ENCODE measurements at places on chromosomes 3 and 15.
A peak's percentile ranks its signal among the peaks of the same experiment; 100 is the strongest.

DNA sequence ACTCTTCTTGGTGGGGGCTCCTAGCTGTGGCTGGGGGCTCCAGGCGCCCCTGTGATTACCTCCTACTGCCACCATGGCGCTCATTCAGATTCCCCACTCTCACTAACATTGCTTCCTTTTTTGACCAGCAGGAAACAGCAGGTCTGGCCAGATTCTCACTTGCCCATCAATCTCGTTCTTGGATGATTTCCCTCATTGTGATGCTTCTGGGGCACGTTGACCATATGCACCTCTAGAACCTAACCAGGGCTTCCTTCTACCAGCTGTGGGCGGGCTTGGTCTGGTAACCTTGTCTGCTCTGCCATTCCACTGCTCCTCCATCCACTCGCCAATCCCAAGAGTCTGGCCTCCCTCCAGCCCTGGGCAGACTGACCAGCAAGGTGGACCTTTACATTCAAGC, 35.9 kb upstream of the PTPN23 start:
- DNase-seq = no peak

- no peak for DNase-seq
Observed at GRCh38 chr3:58434168-58434504, 504 bp upstream of the PDHB start.

GRCh38 chr15:91541286-91541685, 312.2 kb upstream of the SLCO3A1 start:
- no peak for DNase-seq

DNA sequence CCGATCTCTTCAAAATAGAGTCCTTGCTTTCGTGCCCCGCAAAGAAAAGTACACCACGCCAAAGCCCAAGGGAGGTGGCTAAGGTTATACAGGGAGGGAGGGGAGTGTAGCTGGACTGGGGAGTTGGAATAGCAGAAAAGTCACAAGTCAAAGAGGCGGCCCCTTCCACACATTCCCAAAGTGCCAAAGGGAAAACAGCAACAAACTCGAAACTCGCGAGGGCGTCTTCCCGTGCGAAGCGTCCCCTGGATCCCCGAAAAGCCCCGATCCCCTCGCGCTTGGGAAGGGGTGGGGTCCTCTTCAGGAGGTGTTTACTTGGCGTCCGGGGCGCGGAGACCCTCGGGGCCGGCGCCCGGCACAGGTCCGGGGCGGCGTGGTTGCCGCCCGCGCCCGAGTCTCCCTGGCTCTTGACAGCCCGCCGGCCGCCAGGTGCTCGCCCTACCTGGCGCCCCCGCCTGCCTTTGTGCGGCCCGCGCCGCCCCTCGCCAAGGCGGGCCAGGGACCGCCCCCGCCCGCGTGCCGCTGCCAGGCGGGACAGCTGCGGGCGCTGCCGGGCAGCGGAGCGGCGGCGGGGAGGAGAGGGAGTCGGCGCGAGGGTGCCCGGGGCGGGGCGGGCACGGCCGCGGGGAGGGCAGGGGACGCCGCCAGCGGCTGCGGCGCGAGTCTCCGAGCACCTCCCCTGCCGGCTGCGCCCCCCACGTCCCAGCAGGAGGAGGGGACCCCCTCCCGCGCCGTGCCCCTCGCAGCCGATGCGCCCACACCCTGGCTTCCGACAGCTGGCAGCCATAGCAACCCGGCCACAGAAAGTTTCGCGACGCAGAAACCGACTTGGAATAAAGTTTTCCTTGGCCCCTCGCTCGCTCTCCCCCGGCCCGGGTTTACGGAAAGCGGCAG, 966 bp downstream of the MYO1E start:
- DNase-seq = no peak

DNA sequence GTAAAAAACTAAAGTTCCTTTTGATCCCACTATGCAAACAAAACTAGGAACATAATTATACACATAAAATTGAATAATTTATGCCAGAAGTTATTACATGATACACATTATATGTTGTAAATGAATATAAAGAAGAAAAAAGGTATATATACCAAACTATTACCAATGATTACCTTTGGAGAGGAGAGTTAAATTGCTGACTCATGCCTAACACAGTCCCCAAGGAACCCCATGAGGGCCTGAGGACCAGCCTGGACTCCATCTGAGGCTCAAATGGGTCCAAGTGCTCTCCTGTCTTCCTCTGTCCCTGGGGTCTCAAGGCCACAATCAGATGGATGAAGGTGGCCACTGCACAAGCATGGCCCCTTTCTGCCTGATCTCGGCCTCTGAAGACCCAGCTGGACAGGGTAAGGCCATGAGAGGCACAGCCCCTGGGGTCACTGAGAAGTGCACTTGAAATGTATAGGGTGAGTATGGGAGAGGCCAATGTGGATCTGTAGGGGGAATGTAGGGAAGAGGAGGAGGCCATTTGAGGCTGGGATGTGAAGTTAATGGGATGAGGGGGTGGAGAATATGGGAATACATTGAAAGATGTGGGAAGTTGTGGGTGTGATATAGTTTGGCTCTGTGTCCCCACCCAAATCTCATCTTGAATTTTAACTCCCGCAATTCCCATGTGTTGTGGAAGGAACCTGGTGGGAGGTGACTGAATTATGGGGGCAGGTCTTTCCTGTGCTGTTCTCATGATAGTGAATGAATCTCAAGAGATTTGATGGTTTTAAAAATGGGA, 1.1 kb upstream of the IQCF1 start:
- DNase-seq = no peak

DNA sequence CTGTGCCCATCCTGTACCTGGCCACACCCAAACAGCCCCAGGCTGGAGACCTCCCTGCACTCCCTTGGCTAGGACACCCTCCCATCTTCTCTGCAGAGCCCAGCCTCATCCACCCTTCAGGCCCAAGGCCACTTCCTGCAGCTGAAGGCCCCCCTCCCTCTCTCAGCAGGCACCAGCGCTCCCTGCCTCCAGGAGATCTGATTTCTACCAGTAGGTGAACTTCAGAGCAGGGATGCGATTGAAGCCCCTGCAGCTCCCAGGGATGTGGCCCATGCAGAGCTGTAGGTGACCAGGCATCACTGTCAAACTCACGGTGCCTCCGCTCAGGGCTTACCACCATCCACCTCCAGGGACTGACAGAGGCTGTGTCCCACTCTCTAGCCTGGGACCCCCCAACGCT, 96.3 kb downstream of the NUP210 start:
- DNase-seq = no peak

DNA sequence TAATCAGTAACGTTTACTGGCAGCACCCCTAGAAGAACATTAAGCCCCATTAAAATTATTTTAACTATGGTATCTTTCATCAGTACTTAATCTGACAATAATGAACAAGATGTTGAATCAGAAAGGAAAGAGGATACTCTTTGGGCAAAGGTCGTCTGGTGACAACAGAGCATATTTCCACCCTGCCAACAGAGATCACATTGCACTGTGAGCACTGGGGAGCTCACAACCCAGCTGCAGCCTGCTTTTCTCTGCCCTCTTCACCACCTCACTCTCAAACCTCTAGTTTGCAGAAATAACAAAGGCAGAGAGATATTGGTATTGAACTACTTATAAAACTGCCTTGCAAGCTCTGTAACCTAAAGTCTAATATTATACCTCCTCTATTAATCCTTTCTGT, 130.0 kb downstream of the FBN1 start:
- no peak for DNase-seq

GRCh38 chr3:161043336-161044035, 61.7 kb downstream of the B3GALNT1 start:
- DNase-seq = no peak

DNA sequence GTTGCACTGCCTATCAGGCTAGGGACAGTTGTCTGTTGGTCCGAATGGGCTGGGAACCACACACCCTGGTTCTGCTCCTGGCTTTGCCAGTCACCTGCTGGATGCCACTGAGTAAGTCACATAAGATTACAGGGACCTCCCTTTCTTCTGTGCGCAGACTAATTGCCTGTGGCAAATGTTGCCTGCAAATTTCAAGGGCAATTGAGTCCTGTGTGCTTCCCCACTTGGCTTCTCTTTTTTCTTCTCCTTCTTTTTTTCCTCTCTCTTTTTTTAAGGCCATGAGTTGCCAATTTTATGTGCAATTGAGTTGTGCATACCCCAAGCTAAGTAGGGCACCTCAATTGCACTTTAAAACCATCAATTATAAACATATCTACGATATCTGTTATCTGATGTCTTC, 963.4 kb downstream of the MCTP2 start:
- no peak for DNase-seq

- DNase-seq = no peak
Observed at GRCh38 chr15:25450163-25450562, 11.3 kb upstream of the UBE3A start.

- DNase-seq = peak; percentile 54
Observed at GRCh38 chr3:195204360-195205163, 66.4 kb downstream of the XXYLT1 start.

GRCh38 chr3:197495499-197495898, 60.3 kb downstream of the BDH1 start:
- no peak for DNase-seq

GRCh38 chr15:42405863-42406482, 46.7 kb downstream of the CAPN3 start:
- DNase-seq = no peak

DNA sequence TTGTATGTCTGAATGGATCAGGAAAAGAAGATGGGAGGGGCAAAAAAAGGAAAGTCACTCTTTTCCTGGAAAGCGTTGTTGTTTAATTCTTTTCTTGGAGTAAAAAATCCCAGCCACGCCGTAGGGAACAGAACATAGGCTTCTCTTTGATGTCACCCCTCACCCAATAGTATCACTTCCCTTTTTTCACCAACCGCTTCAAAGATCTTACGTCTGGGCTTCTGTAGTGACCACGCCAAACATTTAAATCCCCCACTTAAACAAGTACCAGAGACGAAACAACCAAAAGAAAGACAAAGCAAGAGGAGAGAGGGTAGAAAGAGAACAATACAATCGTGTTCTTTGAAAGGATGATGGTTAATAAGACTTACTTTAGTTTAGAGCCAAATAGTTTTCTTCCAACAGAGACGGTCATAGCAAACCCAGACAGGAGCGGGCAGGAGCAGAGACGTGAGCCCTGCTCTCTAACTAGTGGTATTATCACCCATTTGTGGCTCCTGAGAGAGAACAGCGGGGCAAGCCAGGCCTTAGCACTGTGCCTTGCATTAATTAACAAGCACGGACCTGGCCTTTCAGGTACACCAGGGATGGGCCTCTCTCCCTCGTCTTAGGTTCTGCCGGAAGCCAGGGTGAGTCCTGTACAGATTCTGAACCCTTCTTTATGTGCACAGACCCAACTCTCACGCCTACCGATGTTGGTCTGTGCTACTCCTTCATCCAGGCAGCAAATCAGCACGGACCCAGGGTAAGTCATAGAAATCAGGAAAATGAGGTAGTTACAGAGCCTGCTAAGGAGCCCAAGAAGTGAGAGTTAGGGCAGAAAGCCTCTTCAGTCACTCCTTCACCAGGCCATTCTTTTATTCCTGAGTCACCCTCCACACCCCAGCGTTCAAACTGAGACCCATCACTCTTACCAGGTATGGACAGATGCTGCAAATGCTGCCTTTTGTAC, 28.2 kb upstream of the BCL6 start:
- DNase-seq = no peak

DNA sequence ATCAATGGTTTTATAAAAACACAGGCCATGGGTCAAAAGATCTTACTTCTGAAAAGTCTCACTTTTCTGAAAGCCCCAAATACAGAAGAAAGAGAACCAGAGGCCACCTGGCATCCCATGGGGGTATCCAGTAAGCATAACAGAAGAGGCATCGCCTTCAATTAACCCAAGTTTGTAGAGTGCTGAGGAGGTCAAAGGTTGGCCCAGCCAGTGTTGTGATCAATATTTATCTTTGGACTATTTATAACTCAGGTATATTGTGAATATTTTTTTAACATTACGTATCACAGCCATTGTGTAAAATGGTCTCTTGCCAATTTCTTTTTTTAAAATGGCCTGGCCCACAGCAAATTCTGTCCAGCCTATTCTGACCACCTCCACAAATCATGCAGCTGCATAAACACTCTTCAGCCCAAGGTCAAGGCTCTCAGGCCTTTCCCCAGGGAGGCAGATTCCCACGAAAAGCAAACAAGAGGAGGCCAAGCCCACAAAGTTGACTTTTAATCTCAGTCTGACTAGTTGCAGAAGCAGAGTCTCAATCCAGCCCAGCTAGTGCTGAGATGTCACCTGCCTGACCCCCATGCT, 26.2 kb upstream of the SPTBN5 start:
- no peak for DNase-seq

GRCh38 chr3:98322101-98322500, 31.6 kb upstream of the OR5K4 start:
- DNase-seq = no peak

GRCh38 chr15:38471974-38472373, 18.0 kb downstream of the FAM98B start:
- no peak for DNase-seq

DNA sequence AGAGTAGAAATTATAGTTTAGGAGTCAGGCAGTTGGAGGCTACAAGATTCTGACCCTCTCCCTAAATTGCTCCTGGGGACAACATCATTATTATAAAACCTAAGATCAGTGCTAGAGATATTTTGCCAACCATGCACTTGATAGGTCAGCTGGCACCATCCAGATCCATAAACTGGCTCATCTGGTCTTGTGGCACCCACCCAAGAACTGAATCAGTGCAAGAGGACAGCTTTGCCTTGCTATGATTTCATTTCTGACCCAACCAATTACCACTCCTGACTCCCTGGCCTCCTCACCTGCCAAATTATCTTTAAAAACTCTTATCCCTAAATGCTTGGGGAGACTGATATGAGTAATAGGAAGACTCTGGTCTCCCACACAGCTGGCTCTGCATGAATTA, 461.1 kb upstream of the TGFBR2 start:
- no peak for DNase-seq

GRCh38 chr3:45832699-45833098, 9.2 kb downstream of the LZTFL1 start:
- no peak for DNase-seq

DNA sequence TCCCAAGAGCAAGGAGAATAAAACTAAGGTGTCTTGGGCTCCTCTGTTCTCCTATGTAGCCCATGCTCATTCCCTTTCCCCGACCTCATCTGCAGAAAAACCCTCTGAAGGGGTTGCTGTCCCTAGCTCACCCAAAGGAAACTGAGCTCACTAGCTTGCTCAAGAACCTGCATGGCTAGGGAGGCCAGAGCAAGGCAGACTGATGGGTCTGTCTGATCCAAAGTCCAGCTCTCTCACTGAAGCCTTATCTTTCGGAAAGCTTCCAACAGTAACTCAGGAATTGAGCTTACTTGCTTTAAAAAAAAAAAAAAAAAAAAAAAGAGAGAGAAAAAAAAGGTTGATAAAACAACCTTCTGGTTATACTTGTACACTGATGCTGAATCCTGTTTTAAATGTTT, 141.4 kb upstream of the TOPAZ1 start:
- DNase-seq = no peak

DNA sequence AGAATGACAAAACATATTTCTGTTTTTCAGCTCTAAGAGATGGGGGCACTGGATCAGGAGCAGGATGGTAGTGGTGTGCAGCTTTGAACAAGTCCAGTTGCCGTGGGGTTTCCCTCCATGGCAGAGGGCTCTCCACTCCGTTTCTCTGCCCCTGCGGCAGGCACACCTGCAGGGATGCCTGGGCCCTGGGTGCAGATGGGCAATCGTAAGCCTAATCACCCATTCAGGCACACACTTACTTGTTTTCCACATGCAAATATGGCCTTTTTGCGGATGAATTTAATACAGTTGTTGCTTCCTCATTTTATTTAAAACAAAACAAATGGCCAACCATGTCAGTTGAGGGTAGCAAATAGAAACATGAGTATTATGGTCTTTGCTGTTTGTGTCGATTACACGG, 85.1 kb downstream of the LPP start:
- DNase-seq = no peak

Data from activated effector memory CD4-positive, alpha-beta T cell treated with anti-CD3 and anti-CD28 coated beads, Interleukin-2, amount 50 U/mL, for 16 hours (primary cell).